Bone marrow (tissue), 2 donors: ENCODE measurements at places on chromosomes 12 and 14.

GRCh38 chr14:91501951-91502930 is 7.9 kb downstream of the PPP4R3A start:
- DNase-seq = no peak

DNA sequence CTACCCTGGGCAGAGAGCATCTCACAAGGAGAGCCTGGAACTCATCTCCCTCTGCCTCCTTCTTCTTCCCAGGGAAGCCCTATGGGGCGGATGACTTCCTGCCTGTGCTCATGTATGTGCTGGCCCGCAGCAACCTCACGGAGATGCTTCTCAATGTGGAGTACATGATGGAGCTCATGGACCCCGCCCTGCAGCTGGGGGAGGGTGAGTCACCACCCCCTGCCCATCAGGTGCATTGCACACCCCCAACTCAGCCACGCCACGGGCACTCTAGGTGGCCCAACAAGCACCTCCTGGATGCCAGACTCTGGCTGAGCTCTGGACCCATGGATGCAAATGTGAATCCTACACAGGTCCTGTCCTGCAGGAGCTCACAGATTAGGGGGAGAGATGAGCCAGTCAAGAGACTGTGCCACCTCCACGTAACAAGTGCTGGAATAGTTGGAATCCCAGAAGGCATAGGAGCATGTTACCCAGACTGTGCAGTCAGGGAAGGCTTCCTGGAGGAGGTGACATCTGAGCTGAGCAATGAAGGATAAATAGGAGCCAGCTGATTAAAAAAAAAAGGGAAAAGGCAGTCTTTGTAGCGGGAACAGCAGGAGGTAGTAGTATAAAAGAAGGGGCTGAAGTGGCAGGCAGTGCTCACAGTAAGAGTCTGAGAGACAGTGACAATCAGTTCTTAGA is 71.9 kb downstream of the LGMN start:
- no peak for DNase-seq

DNA sequence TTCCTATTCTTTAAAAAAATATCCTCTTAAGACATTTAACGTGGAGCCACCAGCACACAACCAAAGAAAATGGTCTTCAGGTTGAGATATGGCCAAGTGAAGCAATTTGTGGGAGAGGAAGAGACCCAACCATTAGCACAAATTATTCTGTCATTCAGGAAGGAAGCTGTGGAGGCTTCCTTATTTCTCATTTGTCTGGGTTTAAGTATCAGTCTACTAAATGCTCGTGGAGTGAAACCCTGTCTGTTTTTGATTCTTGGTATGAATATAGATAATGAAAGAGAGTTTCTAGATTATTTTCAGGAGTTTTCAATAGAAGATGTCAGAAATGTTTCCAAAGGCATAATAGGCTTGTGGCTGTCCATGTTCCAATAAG is 125.1 kb downstream of the GPR65 start:
- DNase-seq = no peak

- no peak for DNase-seq
Observed at GRCh38 chr14:93239869-93240677, 33.0 kb downstream of the UBR7 start.

DNA sequence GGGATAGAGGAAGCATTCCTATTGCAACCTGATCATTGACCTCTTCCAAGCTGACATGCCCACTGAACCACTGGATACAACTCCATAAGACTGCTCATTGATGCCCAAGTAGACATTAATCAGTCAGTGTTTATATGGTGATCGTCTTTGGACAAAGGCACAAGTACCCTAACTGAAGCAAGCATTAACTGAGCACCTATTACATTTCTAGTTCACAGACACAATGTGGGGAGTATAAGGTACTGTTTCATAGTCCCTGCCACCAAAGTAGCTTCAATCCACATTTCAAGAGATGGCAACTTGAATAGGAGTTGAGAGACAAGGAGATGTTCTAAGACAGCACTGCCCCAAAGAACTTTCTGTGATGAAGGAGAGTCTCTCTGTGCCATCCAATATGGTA is 10.9 kb upstream of the COL2A1 start:
- no peak for DNase-seq
